ENCODE measurements at places on chromosomes 1 and 21.

GRCh38 chr1:234111458-234112142 is 207.1 kb downstream of the SLC35F3 start:
- no peak for DNase-seq

- DNase-seq: no peak
These were observed 12.2 kb downstream of the SARS1 start for GRCh38 chr1:109225711-109226445.

DNA sequence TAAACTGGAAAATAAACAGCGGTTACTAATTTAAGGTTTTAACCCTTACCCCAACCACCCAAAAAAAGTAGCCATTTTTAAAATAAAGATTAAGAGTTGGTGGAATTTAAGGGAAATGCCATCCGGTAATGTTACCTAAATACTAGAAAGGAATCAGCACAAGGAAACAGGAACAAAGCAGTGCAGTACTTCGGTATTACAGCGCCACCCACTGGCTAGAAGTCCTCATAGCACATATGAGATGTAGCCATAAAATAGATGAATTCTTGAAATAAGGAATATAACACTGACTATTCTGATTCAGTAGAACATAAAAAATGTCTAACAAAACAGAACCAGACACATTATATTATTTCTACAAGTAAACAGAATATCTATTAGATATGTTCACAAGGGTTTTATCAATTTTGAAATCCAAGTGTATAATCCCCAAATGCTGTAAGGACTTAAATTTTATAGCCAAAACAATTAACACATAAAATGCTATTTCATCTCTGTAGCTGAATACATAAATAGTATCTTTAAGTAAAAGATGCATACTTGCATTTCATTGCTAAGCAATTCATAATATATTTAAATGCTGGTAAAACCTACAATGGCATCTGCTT is 58.8 kb downstream of the FRRS1 start:
- DNase-seq: peak; percentile 5

GRCh38 chr1:116506132-116507004 is 64.5 kb downstream of the CD58 start:
- DNase-seq: no peak

DNA sequence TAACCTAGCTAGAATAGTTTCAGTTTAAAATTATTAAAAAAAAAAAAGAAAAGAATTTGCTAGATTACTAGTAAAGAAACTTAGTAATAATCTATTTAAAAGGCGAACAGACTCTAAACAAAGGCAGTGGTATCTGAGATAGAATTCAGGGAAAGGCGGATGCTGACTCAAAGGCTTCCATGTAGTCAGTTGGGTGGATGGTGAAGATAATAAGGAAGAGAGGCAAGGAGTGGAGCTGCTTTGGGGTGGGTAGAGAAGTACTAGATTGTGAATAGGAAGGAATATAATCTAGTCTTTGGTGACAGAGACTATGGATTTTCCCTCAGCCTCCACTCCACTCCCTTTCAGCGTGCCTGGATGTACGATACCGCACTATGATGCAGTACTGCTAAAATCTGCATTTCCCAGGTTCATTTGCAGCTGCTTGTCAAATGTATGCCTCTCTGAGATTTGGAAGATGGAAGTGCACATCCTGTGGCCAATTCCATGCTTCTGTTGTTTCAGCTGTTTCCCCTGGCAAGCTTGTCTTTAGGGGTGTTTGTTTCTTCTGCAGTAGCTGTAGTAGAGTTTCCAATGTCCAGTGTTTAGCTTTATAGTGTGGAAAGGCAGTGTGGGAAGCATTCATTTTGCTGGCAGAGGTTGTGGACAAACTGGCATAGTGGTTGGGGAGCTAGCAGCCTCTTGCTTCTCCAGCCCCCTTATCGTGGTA is 184.6 kb upstream of the NRIP1 start:
- DNase-seq: no peak

GRCh38 chr1:247459507-247459906 is 1.6 kb upstream of the OR2B11 start:
- no peak for DNase-seq

- DNase-seq: no peak
These were observed 59.1 kb upstream of the GJA8 start for GRCh38 chr1:147843486-147843885.

DNA sequence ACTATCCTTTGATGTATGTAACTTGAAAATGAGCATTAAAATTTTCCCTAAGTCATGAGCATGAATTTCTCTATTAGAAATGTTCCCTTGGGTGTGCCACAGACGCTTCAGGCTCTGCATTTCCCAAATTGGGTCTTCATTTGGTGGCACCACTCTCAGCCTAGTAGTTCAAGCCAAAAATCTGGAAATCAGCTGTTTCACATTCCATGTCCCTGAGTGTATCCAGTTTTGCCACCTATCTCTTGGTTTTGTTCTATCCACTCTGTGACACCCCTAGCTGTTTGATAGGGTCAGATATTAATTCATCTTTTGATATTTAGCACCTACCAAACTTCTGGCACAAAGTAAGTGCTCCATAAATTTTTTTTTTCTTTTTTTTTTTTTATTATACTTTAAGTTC is 89.5 kb upstream of the DPH5 start:
- DNase-seq: no peak

DNA sequence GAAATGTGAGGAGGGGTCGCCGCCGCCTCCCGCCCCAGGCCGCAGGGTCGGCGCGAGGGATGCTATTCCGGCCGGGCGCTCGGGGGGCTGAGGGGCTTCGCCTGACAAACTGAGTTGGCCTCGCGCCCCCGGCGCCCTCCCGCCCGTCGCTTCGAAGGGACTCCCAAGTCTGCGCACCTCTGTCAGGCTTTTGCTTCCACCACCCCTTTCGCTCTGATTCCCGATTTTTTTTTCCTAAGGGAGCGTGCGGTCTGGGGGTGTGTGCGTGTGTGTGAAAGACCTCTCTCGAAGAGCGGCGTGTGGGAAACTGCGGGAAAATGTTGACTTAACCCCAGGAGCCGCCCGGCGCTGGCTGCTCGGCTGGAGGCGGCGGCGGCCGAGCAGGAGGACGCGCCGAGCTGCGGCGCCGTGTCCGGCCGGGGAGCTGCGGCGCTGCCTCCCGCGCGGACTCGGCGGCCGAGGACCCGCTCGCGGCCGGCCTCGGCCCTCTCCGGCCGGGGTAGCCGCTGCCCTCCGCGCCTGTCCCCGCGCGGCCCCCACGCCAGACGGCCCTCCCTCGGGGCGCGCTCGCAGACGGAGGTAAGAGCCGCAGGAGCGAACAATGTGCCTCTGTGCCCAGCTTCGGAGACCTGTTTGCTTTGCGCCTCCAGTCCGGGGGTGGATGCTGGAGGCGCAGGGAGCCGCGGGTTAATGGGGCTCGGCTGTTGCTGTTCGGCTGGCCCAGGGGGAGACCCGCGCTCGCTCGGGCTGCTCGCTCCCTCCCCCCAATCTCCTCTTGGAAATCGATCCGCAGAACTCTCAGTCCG is 1.1 kb downstream of the ADGRL2 start:
- DNase-seq: no peak
